Astrocyte (in vitro differentiated cells and primary cell): ENCODE measurements at places on chromosomes 3 and 15. TPM values are rescaled to one million over a fixed set of nuclear protein-coding genes. Genes with fewer than 3 reads are reported as not detected.

GABRA5 gene
- 5.9 and 7.9 TPM in 2 replicates for total RNA-seq

GRCh38 chr3:172580680-172581401 lies 57.6 kb upstream of the TNFSF10 start:
- no peak for DNase-seq

GRCh38 chr3:101513419-101513986 lies 491 bp upstream of the SENP7 start:
- DNase-seq: no peak

GRCh38 chr3:150703299-150703755 lies 393 bp downstream of the ERICH6 start:
- DNase-seq: no peak

DNA sequence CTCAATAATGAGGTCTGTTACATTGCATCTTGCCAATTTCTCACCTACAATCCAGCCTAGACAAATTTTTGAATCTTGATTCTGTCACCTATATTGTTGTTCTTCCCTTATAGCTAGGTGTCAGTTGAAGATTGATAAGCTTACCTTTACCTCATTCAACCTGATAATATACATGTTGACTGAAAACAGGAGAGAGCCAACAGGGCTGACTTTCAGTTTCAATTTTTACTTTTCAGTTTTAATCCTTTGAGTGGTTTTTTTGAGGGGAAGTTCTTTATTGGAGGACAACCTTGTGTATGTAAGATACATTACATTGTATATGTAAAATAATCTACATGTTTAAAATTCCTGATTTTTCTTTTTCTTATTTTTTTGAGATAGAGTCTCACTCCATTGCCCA lies 5.8 kb downstream of the ATP13A5 start:
- no peak for DNase-seq

SCAANT1 gene
- not detected in 2 replicates for total RNA-seq

TRIM42 gene
- total RNA-seq: not detected in 2 replicates

DNA sequence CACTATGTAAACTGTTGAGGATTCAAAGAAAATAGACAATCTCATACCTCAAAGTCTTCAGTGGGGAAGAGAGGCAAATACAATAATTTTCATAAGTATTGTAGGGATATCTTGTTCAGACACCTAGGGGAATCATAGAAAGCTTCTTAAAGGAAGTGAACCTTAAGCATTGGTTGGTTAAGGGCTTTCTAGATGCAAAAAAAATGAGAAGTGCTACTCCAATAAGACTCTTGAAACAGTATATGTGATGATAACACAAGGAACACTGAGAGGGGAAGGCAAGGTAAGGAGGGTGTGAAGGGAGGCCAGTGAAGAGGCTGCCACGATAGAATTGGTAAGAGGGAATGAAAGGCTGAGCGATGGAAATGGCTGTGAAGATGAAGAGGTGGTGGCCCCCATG lies 104.1 kb downstream of the TPRG1 start:
- DNase-seq: no peak

GRCh38 chr3:38186781-38187180 lies 21.4 kb downstream of the OXSR1 start:
- DNase-seq: no peak

TMC3 gene
- 0.22 and 0.52 TPM in 2 replicates for total RNA-seq

CPNE9 gene
- 0.20 TPM in 1 of 2 replicates, not detected in the other for total RNA-seq

TTLL13 gene
- total RNA-seq: 0.14 TPM in 1 of 2 replicates, not detected in the other

DNA sequence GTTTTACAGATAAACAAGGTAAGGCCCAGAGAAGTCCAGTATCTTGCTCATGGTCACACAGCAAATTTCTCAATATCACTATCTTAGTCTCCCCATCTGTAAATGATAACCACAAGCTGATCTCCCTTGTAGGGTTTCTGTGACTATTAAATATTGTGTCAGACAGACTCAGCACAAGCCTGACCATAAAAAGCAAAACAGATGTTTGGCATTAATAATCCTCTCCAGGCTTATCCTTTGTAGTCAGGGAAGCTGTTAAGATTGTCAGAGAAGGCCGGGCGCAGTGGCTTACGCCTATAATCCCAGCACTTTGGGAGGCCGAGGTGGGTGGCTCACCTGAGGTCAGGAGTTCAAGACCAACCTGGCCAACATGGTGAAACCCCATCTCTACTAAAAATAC lies 173.2 kb upstream of the PRICKLE2 start:
- DNase-seq: peak; percentile 34
